ENCODE measurements at places on chromosomes 16 and 17.

- DNase-seq: peak; percentile 61
These were observed 1.7 kb downstream of the ZNF469 start for GRCh38 chr16:88384222-88385111.

DNA sequence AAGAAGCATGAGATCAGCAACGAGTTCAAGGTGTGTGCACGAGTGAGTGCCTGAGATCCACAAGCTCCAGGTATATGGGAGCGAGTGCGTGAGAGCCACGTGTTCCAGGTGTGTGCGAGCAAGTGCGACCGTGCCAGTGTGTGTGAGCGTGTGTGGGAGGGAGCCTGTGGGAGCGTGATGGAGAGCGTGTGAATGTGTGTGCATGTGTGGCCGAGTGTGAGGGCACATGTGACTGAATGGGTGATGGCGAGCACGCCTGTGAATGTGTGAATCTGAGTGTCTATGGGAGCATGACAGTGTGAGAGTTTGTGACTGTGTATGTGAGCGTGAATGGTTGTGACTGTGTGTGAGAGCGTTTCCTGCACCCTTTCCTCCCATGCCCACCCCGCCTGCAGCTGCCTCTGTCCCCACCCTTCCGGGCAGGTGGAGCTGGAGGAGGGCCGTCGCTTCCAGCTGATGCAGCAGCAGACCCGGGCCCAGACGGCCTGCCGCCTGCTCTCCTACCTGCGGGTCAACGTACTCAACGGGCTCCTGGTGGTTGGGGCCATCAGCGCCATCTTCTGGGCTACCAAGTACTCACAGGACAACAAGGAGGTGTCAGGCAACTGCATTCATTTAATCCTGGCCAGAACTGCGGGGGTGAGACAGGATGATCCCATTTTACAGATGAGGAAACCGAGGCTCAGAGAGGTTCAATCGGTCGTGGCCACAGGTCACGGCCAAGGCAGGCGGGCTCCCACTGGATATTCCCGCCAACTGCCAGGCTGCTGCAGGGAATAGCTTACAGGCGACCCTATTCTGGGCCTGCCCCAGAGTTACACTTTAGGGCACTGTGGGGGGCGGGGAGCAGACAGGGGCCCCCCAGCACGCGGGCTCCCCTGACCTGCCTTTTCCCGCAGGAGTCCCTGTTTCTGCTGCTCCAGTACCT, 3.7 kb downstream of the TMC8 start:
- no peak for DNase-seq

DNA sequence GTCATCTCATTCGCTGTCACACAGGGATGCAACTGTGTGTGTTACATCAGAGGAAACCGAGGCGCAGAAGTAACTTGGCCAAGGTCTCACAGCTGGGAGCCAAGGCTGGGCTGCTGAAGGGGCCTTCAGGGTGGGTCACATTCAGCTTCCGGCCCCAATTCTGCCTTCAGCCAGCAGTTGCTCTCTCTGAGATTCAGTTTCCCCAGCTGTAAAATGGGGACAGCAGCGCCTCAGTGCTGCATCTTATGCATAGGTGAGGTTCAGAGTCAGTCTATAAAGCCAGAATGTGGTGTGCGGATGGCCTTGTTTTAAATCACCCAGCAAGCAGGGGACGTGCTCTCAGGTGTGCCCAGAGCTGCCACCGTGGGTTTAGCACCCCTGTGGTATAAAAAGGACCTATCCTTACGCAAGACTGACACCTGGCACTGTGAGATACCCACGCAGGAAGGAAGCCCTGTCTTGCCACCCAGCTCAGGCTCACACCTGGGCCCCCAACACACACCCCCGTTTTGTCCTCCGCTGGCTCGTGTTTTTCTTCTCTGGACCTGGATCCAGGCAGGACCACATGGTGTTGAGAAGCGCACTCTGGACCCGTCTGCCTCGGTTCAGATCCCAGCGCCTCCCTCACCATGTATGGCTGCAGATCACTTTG, 94.6 kb upstream of the GSE1 start:
- no peak for DNase-seq

- no peak for DNase-seq
These were observed 7.1 kb upstream of the CPSF4L start for GRCh38 chr17:73268582-73269328.

- no peak for DNase-seq
These were observed 5.9 kb upstream of the RAB40C start for GRCh38 chr16:583815-584591.

DNA sequence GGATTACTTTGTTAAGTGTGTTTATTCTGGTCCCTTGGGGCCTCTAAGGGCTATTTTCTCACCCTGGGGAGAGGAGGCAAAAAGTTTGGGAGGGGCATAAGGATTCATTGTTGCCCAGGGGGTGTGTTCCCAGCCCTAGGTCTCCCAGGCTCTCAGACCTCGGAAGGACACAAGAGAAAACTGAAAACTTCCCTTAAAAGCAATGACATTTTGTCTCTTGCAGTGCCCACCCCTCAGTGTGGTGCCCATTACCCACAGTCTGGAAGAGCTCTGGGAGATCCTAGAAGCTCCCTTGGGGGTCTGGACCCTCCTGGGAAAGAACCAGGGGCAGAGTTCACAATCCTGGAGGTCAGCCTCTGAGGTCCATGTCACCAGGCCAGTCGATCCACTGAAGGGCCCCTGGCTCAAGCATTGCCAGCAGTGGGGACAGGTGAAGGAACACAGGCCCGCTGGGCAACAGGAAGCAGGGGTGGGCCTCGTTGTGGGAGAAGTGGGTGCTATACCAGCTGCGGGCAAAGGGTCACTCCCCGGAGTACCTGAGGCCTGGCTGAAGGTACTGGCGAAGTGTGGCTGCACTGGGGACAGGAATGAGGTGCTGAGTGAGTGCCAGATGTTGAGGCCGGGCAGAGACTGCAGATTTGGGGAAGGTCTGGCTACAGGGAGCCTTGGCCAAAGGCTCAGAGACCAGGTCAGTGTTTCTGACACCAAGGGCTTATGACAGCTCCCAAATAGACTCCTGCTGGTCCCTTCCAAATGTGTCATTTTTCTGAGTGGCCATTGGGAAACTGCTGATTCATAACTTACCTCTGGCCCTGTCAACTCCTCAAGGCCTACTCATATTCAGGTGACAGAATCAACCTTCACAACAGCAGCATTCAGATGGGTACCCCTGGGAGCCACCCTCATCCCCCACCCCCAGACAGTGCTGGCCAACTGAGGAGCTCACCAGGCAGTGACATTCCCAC, 4.6 kb upstream of the ZNF747 start:
- no peak for DNase-seq

DNA sequence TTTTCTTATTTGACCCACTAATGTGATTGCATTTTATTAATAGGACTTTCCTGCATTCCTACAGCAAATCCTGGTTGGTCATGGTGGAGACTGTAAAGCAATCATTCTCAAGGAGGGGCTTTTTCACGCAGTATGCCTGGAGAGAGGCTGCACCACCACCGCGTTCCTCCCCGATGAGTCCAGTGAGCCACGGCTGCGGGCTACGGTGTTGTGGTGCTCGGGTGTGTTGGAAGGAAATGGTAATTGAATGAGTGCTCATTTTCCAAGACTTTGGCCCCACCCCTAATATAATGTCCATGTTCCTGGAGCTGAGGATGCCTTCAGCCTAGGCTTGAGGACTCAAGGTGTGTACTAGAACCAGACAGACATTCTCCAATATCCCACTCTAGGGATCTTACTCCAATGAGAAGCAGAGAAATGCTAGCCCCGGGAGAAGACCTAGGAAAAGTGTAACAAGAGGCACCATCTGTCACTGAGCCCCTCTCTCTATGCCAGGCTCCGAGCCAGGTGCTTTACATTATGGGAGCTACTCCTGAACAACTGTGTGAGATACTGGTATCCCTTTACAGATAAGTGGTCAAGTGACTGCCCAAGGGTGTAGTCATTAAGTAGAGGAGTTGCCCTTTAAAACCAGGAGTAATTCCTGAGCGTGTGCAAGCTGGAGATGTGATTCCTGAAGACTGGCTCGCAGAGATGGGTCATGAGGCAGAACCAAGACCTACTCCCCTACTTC, 39.4 kb downstream of the HEATR6 start:
- no peak for DNase-seq

DNA sequence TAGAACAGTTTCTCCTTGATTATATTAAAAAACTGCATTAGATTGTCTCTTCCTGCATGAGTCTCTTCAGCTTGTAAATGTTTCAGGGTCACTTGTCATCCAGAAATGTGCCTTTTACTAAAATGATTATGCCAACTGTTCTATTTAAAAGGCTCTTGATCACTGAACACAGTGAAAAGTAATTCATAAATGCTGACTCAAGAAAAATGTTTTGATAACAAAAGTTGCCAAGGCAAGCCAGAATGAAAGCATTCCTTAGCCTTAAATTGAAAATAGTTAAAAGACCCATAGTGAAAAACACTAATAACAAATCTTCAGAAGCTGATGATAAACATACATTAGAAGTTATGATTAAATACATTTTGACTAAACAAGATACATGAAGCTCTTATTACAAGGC, 356.0 kb upstream of the KIF2B start:
- DNase-seq: no peak

DNA sequence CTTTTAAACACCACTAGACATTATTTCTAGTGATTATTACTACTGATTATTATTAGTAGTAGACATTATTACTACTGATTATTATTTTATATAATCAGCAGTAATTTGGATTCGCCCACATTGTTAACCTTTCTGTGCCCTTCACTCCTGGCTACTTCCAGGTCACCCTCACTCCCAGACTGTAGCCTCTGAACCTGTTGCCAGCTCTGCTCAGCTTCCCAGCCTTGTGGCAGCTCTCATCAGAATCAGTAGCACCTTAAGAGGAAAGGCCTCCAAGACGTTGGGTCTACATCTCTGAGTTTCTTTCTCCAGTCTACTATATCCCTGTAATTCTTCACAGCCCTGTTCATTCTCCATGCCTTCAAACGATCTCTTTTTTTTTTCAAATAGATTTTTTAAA, 137.0 kb downstream of the KATNIP start:
- DNase-seq: no peak

GRCh38 chr17:66981983-66982508, 17.5 kb downstream of the CACNG4 start:
- DNase-seq: no peak

- DNase-seq: no peak
These were observed 3.0 kb downstream of the TBC1D16 start for GRCh38 chr17:80032614-80033171.

- DNase-seq: no peak
These were observed 15.7 kb downstream of the CDRT4 start for GRCh38 chr17:15451680-15452079.

DNA sequence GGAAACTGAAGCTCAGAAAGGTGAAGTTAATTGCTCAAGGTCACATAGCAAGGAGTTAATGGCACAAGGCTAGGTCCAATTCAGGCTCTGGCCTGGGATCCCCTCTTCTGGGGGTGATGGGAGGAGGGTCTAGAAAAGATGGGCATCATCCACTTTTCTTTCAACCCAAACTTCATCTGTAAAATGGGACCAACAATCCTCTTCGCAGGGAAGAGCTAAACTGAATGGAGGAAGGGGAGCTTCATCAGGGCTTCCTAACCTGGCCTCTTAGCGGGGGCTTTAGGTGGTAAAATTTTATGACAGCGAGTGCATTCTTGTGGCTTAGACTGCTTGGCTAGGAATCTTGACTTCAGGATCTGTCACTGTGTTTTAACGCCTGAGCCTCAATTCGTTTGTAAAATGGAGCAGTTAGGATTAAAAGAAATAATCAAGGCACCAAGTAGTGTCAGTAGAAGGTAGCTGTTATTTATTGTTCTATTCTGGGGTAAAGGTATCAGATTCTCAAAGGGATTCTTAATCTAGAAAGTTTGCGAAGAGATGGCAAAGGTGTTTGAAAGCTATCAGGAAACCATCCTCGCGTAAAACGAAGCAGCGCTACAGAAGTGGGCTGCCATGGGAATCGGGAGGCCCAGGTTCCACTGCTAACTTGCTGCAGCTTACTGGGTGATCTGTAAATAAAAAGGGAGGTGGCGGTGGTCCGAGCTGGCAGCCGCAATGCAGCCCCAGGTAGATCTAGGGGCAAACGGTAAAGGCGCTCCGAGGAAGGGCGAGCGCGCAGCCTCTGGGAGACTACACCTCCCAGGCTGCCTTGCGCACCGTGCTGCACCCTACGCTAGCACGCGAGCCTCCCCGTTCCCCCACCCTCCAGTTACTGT, 1.5 kb upstream of the SRCAP start:
- no peak for DNase-seq

DNA sequence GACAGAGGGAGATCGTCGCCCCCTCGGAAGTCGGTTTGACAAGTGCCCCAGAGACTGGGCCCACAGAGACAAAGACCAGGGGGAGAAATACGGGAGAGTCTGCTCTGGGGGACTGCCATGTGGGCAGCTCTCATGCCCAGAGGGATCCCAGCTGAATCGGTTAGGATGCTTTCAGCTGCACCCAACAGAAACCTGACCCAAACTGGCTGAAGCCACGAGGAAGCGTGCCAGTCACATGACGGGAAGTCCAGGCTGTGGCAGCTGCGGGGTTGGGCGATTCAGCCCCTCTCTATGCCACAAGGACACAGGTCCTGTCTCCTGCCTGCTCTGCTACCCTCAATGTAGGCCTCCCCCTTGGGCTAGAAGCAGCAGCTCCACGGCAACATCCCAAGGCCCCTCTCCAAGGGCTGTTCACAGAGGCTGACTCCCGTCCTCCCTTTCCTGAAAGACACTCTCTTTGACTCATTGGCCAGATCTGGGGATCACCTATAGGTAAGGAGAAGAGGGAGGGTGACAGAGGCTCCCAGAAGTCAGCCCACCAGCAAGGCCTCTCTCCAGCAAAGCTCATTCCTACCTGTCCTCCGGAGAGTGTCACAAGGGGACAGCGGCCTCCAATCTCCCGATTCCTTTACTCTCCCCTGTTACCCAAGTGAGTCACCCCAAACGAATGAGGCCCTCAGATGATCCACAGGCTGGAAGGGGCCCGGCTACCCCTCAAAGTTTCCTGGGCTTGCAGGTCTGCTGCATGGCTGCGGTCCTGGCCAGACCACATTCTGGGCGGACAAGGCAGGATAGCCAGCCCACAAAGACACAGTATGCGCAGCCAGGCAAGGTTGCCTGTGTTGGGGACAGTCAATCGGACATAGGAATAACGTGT, 75.8 kb downstream of the RBFOX3 start:
- DNase-seq: no peak

- DNase-seq: no peak
These were observed 38.0 kb downstream of the PEMT start for GRCh38 chr17:17553217-17554195.

GRCh38 chr16:69326172-69326873, 4.1 kb downstream of the PDF start:
- DNase-seq: no peak

Data from tibial artery (tissue), 4 donors.